ENCODE measurements at places on chromosomes 11 and 22.

DNA sequence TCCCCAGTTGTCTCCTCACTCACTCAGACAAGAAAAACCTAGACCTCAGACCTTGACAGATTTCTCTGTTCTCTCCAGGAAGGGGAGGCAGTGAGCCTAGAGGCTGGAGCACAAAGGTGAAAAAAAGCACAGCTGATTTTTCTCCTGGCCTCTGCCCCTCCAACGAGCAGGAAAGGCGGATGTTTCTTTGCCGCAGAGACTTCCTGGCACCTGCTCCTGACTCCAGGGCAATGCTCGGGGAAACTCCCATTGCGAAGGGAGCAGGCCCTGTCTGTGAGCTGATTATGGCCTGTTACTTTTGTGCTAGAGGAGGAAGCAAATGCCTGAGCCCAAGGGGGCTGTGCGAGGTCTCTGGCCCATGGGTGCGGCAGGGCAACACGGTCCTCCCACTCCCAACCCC lies 25.4 kb downstream of the MS4A10 start:
- no peak for DNase-seq

DNA sequence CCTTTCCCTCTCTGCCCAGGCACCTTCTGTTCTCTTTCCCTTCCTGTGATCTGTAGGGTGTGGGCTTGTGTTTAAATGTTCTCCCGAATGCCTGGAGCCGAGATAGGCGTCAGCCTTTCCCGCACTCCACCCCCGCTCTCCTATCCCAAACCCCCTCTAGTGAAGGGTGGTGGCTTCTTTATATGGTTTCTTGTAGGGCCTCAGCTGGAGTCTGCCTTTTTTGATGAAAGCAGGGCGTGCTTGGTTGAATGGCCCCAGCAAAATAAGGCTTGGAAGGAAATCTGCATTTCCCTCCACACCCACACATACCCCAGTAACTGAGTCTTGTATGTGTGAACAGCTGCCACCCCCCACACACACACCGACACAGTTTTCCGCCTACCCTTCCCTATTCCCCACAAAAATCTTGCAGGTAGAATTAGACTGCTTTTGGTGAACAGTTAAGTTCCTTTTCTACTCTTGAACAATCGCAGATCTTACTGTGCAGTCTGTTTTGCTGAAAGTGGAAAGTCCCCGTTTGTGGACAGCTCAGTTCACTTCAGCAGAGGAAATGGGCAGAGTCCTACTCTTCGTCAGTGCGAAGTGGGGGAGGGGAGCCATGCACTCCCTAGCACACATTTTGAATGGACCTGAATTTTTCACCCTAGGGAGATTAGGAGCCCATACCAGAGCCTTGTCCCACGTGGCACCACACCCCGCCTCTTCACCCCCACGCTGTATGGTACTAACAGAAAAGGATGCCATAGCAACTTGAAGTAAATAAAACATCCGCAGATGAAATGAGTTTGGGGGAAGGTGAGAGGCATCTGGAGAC lies 25.5 kb upstream of the GRK2 start:
- peak; percentile 63 for DNase-seq

DNA sequence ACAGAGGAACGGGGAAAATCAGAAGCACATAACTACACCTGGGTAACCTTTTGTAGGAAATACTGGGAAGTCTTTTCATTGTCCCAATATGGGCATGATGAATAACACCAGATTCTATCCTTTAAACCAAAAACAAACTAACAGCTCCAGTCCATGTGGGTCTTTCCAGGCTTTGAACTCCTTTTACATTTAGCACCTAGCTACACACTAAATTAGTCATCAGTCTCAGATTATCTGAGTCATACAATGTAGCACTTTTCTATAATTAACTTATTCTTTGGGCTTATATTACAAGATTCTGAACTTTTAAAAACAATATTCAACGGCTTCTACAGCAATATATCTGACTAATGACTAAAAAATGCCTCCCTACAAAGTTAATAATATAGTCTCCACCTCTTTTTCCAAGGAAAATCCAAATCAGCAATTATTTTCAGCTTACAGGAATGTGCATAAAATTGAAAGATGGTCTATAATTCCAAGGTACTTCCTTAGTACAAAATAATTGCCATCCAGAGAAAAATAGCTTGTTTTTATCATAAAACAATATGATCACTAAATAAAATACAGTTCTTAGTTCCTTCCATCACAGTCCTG lies 26.3 kb downstream of the STK33 start:
- no peak for DNase-seq

- no peak for DNase-seq
Measured at GRCh38 chr22:46241396-46242007, 8.6 kb downstream of the CDPF1 start.

DNA sequence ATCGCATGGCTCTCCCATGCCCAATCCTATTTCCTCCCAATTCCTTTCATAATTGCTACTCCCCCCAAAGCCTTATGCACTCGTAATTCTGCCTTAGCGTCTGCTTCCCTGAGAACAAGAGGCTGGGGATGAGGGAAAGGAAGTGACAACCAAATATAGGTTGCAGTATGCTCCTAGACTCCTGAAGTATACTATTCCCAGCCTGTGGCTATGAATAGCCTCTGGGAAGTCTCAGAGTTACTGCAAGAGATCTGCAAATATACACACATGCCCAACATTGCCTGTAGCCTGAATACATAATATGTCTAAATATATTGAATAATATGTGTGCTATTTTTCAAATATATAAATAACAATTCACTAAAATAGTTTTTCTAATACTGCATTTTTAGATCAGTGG lies 96.1 kb upstream of the CD44 start:
- DNase-seq: no peak

DNA sequence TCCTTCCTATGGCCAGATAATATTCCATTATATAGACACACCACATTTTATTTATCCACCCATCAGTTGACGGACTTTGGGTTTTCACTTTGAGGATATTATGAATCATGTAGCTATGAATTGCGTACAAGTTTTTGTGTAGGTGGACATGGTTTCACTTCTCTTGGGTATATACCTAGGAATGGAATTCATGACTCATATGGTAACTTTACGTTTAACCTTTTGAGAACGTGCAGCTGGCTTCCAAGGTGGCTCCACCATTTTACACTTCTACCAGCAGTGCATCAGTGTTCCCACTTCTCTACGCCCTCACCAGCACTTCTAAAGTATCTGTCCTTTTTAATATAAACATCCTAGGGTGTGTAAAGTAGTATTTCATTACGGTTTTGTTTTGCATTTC lies 112.0 kb downstream of the PLEKHA7 start:
- DNase-seq: no peak

DNA sequence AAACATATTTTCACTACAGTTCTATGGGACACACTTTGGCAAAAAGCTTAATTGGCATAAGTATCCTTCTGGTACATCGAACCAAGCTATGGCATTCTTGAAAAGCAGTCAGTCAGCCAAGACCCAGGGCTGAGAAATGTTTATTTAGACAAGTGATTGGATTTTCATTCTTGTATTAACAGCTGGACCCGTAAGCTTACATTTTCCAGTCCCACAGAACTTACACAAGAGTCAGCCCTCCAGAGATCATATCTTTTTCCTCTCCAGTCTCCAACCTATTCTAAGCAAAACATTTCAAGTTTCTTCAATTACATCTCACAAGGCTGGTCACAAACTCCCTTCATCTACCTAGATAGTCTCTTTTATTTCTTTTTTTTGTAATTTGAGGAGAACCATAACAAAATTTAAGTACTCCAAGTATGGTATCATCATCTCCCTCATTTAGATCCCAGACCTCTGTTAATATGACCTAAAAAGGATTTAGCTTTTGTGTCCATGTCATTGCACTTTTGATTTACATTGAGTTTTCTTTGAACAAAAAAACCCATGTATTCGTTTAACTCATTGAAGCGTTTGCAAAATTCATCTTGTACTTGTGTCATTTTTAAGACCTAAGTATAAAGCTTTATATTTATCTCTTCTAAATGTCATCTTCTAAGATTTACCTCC lies 67.9 kb upstream of the GRK3 start:
- DNase-seq: no peak

DNA sequence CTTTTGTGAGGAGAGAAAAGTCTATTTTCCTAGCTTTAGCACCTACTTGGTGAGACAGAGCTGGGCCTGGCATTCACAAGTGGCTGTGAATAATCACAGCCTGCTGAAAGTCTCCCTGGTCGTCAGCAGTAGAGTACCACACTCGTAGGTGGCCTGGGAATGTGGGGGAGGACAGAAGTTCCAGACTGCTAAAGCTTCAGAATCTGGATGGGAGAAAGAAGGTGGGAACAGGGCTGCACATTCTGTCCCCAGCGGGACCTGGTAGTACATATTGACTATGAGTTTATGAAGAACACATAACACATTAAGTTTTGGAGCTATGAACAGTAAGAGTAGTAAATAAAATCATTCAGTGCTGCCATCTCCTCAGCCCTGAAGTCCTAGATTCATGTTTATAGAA lies 19.0 kb upstream of the LIMK2 start:
- no peak for DNase-seq

DNA sequence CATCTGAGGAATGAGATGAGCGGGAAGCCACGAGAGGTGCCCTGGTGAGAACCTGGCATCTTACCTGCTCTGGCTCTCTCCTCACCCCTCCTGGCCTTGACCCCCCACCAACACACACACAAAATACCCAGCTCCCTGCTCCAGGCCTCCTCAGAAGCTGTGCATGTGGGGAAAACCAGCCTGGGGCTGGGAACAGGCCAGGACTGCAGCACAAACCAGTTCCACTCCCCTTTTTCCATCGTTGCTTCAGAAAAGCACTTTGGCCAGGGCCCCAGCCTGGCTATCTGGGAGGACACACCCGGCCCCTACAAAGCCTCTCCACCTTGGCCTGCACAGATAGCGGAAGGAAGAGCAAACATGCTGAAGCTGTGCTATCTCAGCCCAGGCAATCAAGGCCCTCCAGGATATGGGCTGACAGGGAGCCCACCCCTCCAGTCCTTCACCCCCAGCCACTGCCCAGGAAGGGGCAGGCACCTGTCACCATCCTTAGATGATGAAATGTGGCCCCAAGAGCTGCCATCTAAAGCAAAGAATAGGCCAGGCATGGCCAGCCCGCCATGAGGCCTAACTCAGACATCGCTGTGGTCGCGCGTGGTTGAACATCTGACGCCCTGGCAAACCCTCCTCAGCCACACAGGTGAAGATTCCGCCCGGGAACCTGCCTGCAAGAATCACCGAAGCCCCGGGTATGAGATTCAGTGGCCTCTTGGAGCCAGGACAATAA lies 35.4 kb downstream of the PISD start:
- DNase-seq: no peak

- no peak for DNase-seq
Measured at GRCh38 chr11:22163394-22163797, 29.5 kb upstream of the ANO5 start.

GRCh38 chr11:73969091-73969490 lies 13.6 kb downstream of the UCP2 start:
- no peak for DNase-seq

DNA sequence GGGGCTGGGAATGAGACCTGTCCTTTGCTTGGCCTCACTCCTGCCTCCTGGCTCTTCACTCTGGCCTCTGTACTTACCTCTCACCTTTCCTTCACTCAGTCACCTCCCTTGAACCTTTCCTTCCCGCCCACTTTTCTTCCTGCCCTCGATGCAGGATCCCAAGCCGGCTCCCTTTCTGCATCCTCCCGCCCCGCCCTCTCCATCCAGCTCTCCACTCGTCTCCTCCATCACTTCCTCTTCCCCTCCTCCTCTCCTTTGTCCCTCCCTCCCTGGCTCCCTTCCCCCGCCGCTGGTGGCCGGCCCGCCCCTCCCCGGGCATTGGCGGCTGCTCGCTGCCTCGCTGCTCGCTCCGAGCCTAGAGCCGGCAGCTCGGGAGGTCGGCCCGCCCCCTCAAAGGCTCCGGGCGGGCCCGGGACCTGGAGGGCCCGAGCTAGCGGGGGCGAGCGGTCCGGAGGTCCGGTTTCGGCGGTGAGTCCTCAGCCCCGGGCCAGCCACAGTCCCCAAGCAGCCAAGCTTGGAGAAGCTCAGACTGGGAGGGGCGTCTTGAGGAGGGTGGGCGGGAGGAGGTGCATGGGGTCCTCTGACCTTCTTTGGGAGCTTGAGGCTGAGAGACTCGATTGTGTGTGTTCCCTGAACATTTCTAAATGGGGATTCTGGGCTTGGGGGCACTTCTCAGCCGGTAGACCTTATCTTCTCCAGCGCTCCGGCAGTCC lies 13.8 kb downstream of the PHLDB1 start:
- no peak for DNase-seq

- no peak for DNase-seq
Measured at GRCh38 chr11:124075492-124075840, 34.3 kb upstream of the OR10G7 start.

GRCh38 chr22:46791201-46791731 lies 28.8 kb downstream of the TBC1D22A start:
- DNase-seq: peak; percentile 55

- DNase-seq: no peak
Measured at GRCh38 chr11:60143768-60144167, 39.1 kb downstream of the MS4A6A start.

DNA sequence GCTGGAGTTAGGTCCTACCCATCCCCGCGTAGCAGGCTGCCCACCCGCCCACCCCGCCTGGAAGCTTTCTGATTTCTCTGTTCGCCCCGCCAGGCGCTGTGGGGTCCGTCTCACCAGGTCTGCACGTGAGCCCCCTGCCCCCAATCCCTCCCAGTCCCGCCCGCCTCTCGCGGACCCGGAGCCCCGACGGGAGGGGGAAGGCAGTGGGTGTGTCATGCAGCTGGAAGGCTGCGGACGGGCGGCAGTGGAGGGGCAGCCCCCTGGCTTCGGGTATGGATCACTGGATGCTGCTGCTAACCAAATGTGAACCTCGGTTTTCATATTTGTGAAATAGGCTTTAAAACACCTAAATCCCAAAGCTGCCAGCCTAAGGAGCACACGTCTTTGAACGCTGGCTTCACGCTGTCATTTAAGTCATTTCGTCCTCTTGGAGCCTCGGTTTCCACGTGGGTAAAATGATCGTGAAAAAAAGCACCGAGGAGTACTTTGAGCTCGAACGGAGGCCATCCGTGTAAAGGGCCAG lies 568 bp upstream of the BIK start:
- DNase-seq: no peak

DNA sequence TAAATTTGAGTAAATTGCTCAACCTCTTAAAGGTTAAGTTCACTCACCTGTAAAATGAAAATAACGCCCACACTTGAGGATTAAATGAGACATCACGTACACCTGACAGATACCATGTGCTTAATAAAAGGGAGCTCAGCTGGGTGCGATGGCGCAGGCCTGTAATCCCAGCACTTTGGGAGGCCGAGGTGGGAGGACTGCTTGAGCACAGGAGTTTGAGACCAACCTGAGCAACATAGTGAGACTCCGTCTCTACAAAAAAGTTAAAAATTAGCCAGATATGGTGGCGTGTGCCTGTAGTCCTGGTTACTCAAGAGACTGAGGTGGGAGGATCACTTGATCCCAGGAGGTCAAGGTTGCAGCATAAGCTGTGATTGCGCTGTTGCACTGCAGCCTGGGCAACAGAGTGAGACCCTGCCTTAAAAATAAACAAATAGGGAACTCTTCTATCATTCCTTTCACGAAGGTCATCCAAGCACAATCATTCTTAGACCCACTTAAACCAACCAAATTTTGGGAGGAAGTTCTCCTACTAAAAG lies 134.1 kb downstream of the BBOX1 start:
- DNase-seq: no peak

DNA sequence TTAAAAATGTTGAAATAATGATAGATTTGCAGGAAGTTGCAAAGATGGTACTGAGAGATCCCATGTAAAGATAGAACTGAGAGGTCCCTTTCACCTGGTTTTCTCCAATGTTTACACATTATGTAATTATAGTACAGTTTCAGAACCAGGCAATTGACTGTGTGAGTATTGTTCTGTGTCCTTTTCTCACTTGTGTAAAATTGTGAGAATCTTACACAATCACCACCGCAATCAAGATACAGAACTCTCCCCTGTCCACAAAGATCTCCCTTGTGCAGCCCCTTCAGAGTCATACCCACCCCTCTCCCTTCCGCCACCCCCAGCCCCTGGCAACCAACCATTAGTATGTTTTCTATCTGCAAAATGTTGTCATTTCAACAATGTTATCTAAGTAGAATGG lies 119.8 kb upstream of the NAV2 start:
- no peak for DNase-seq
